Activated CD4-positive, alpha-beta T cell treated with anti-CD3 and anti-CD28 coated beads for 36 hours (primary cell): ENCODE measurements at places on chromosomes 3 and 15.

DNA sequence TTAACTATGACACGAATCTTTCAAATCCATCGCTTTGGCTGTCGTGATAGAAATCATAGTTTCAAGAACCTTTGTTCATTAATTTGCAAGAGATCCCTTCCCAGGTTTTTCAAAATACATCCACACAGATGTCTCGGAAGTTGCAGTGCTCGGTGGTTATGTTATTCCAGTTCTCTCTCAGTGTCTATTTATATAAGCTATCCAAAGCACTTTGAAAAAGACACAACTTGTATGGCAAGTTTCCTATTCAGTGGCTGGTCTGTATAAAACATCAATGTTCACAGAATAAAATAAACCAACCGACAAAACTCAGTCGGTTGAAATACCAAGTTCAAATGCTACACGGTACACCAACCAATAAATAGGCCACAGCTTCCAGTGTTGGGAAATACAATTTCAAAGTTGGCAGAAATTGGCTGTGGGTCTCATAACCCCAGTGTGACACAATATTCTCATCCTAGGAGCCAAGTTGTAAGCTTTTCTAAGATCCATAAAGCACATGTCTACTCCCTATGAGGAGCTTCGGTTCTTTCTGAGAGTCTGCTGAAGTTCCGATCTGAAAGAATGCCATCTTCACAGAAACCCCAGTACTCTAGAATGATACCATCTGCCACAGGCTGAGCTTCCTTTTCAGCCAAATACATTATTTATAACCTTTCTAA lies 23.7 kb downstream of the SATB1 start:
- DNase-seq: no peak

GRCh38 chr3:108037770-108038169 lies 53.1 kb downstream of the CD47 start:
- DNase-seq: no peak

GRCh38 chr15:69606144-69606543 lies 153.5 kb downstream of the RPLP1 start:
- no peak for DNase-seq

DNA sequence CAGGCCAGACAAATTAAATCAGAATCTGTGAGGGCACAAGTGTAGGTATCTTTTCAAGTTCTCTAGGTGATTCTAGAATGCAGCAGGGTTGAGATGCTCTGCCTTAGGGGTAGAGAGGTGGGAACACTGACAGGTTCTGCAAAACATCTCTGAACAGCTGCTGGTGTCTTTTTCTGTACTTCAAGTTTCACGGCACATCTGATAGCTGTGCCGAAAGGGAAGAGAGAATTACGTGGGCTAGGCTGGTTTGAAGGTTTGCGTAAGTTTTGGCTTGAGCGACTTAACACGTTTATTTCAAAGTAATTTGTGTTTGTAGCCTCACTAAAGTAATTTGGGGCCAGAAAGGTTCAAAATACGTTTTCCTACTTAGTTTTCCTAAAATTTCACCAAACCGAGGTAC lies 22.5 kb downstream of the PXK start:
- no peak for DNase-seq
